ENCODE measurements at places on chromosomes 4 and X. TPM values are rescaled to one million over a fixed set of nuclear protein-coding genes. Genes with fewer than 3 reads are reported as not detected.

- no peak for DNase-seq
Observed at GRCh38 chr4:159682996-159683395, 580.1 kb downstream of the RAPGEF2 start.

GRCh38 chrX:108178143-108178498 is 86.5 kb downstream of the ATG4A start:
- no peak for DNase-seq

- DNase-seq = no peak
Observed at GRCh38 chr4:144599621-144600020, 46.3 kb upstream of the HHIP start.

- DNase-seq = no peak
Observed at GRCh38 chrX:6184900-6185515, 43.7 kb downstream of the NLGN4X start.

DNA sequence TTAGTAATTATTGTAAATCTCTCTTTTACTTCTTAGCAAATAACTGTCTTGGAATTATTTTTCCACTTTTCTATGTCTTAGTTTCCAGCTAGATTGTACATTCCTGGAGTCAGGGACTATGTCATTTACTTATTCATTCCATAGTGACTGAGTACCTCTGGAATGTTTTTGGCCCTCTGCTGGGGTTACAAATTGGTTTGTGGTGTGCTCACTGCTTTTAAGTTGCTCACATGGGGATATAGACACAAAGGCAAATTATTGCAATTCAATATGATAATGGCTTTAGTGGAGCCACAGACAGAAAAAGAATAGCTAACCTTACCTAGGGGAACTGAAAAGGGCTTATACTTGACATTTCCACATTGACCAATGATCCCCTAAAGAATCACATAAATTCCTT is 63.7 kb upstream of the PDGFRA start:
- DNase-seq = no peak

DNA sequence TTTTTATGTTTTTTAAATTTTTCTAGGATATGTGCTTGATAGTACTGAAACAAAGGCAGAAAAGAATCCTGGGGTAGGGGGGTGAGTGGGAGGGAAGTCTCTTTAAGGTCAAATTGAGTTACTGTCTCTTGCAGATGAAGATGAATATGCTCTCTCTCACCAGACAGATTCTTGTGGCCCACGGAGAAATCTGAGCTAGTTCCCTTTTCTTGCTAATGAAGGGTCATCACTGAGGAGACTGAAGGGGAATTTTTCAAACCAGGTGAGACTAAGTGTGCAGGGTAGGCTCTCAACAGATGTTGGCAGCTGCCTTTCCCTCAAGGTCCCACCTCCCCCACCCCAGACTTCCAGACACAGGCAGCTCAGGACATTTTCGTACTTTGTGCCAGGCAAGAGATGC is 21.5 kb downstream of the FAM9C start:
- DNase-seq = no peak

UGT2B11 gene
- total RNA-seq = not detected
